NCI-H187 (cell line): ENCODE measurements at places on chromosomes 5 and 9.

- no peak for DNase-seq
Measured at GRCh38 chr5:133444711-133445110, 167.6 kb downstream of the FSTL4 start.

GRCh38 chr9:103702572-103702971 is 391.5 kb upstream of the SMC2 start:
- no peak for DNase-seq

GRCh38 chr9:76655121-76655541 is 109.1 kb upstream of the PCA3 start:
- DNase-seq = no peak

DNA sequence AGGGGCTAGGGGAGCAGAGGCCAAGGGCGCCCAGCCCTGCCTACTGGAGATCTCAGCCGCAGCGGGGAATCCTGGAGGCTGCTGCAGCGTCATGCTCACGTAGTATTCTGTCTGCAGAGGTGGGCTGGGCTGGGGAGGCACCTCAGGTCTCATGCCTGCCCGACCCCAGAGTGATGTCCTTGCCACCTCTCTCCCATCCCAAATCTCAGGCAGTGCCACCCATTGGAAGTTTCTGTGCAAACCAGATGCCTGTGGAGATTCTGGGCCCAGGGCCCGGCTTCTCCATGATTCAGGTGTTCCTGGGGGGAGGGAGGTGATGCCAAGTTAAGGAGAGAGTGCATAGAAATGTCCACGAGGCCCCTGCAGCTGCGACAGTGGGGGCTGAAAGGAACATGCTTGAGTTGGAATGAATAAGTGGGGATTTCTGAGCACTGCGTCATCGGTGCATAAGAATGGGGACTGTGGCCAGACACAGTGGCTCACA is 72.0 kb downstream of the ANKRD33B start:
- no peak for DNase-seq

DNA sequence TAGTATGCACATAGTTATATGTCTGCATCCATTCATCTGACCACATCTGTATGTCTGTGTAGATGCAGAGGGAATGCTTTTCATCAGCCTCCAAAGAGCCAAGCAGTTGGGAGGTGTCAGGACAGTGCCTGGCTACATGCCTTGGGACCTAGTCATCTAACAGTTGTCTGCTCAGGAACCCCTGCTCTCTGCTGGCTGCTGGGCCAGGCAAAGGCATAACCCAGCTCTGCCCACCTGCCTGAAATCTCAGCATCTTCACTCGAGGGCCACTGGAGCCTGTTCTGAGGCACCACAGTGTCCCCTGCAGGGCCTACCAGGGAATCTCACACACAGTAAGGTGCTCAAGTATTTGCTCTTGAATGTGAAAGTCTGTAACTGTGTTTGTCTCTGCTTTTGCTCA is 3.7 kb downstream of the C9orf50 start:
- no peak for DNase-seq

- no peak for DNase-seq
Measured at GRCh38 chr9:115114084-115114483, 3.9 kb downstream of the TNC start.

GRCh38 chr5:7420510-7421280 is 24.8 kb downstream of the ADCY2 start:
- no peak for DNase-seq

DNA sequence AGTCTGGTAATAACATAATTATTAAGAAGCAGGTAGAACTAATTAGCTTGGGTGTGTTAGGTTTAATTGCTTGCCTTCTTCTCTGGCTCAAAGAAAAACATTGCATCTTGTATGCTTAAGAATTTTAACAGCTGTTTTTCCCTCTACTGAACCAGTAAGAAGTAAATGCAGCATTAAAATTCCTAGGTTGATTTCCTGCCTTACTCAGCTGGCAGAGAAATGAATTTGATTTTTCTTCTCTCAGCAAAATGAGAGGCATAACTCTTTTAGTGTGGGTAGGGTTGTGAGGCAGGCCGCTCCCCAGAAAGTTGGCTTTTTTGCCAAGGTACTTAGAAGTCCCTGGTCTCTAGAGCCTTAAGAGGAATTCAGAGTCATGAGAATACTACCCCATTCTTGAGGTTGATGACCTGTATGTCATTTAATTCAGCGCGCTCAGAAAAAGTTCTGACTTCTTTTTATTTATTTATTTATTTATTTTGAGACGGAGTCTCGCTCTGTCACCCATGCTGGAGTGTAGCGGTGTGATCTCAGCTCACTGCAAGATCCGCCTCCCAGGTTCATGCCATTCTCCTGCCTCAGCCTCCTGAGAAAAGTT is 302.6 kb downstream of the ARHGEF28 start:
- DNase-seq = no peak

DNA sequence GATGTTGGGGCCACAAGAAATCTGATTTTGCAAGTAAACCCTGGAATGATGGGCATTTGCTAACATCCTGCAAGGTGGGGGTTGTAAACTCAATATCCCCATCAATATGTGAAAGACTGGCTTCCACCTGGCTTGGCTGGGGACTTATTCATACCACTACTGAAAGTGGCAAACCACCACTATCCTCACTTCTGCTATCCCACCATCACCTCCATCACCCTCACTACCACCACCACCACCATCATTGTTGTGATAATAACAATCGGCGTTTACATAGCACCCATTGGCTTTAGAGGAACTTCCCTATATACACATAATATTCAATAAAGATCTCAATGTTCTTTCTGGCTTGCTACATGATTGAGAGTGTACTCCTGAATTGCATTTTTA is 224.7 kb upstream of the DAP start:
- no peak for DNase-seq

GRCh38 chr9:88571419-88571818 is 36.4 kb downstream of the NXNL2 start:
- no peak for DNase-seq

GRCh38 chr5:132243366-132243977 is 14.0 kb upstream of the PDLIM4 start:
- no peak for DNase-seq

GRCh38 chr9:133401588-133401987 is 16.2 kb downstream of the REXO4 start:
- DNase-seq = no peak
